ENCODE measurements at places on chromosomes 12 and 14.

DNA sequence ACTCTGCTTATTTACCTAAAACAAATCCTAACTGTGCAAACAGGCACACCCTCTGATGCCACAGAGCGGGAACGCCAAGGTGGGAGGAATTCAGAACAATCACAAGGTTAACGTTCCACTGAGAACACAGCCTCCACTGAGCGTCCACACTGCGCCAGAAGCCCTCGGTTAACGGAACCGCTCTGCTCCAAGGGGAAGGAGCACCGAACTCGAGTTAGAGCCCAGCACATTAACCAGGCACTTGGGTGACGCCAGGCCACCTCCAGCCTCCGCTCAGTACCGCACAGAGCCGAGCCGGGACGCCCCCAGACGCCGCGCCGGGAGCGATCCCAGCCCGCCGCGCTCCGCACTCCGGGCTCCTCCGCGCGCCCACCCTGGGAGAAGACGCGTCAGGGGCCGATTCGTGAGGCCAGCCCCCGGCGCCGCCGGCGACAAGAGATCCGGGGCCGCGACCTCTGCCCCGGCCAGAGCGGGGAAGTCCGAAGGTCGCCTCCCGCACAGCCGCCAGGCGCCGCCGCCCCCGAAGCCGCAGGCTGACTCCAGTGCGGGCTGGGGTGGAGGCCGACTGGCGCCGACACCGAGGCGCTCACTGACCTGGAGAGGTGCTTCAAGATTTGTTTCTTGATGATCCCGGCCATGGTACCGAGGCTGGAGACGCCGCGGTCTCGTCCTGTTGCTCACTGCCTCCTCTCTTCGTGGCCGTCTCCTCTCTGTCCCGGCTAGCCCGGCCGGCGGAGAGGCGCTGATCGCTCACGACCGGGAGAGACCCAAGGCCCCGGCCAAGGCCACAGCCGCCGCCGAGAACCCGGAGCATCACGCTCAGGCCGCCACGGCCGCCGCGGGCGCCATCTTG is 450 bp downstream of the BLTP3B start:
- DNase-seq: peak; percentile 57

DNA sequence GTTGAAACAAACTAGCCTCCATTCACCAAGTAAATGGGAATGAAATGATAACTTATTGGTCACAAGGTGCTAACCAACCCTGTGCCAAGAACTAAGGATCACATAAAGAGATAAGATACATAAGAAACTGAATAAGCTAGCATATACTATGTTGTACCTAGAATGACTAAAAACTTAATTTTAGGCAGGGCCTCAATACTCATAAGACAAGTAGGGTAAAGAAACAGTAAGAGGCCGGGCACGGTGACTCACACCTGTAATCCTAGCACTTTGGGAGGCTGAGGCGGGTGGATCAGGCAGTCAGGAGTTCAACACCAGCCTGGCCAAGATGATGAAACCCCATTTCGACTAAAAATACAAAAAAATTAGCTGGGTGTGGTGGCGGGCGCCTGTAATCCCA is 17.7 kb downstream of the GDF11 start:
- no peak for DNase-seq

DNA sequence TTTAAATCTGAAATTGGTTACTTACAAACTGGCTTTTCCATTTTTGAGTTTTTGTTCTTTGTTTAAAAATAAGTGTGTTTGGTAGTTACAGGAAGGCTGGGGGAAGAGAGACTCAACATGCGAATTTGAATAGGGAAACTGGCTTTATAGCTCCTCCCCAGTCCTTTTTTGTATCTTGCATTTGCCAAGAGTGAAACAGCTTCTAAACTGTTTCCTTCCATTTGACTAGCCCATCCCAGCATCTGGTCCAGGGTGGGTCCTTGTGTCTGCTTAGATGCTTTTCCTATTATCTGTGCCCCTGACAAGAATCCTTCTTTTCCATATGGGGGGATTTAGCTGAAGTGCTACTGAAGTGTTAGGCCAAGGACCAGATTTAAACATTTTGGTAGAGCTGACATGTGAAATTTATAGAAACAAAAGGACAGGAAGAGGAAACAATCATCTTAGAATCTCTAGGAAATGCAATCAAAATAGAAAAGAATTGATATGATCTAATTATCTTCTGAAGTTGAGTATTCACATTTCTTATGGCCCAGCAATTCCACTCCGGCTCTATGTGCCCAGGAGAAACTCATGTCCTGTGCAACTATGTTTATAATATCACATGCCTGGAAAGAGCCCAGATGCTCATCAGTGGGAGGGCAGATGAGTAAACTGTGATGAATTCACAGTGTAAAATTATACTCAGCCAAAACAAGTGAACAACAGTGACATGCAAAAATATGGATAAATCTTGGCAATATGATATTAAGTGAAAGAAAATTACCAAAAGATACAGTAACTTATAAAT is 7.4 kb downstream of the SMOC1 start:
- DNase-seq: no peak

DNA sequence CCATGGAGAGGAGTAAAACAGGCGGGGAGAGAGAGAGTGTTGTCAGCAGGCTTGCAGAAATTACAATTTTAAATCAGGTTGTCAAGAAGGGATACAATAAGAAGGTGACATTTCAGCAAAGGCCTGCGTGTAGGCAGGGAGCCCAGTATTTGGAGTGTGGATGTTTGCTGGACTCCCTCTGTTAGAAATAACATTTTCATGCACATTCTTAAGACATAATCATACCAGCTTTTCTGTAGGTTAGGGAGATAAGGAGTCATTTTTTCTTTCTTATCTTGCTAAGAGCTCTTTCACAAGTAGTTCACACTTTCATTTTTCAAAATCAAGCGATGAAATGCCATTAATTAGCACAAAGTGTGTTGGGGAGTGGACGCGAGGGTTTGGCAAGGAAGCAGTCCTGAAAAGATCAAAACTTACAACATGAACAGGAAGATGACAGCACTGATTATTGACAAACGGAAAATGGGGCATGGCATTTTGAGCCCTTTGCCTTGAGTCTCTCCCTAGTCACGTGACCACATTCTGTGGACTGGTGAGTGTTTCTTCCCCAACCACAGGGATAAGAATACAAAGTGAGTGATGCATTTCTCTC is 160.2 kb downstream of the DAD1 start:
- no peak for DNase-seq

- DNase-seq: no peak
These were observed 24.0 kb upstream of the SLC38A1 start for GRCh38 chr12:46292754-46293402.

DNA sequence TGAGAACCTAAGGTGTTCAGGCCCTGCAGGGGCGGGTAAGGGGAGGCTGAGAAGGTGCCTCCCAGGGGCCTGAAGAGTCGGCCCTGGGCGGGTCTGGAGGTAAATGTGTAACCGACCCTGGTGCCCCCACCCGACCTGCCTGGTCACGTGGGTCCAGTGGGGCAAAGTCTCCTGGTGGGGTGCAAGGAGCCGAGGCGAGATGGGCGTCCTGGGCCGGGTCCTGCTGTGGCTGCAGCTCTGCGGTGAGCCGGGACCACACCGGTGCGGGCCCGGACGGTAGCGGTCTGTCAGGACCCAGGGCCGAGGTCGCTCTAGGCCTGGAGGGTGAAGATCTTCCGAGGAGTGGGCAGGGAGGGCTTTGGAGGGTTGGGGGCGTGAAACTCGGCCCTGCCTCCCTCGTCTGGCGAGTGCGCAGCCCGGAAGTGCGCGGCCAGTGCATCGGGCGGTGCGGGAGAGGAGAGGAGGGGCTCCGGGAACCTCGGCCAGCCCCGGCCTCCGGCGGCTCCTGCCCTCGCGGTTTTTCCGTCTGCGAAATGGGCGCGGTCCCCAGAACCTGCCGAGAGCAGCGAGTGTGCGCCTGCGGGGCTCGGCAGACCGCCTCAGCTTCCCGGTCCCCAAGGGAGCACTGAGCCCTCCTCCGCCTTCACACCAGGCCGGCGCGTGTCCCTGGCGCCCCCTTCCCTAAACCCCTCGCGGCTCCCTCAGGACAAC is at the start of gene AMN:
Gene AMN (plus strand): TSS at position 174 of the 711 bp plus-strand sequence. CDS start 26 bp downstream, at position 200.
- DNase-seq: no peak

DNA sequence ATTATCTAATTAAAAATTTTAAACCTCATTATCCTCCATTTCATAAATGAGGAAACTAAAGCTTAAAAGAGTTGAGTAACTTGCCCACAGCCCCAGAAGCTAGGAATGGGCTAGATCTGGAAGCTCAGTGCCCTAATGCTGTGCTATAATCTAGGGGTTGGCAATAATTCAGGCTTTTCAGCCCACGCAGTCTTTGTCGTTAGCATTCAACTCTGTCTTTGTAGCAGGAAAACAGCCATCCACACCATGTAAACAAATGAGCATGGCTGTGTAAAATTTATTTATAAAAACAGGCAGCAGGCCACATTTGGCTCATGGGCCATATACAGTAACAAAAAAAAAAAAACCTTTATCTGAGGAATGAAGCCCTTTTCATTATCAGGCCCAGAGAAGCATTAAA is 92.4 kb upstream of the OVCH1 start:
- no peak for DNase-seq

GRCh38 chr14:73463411-73463810 is 5.1 kb upstream of the NUMB start:
- peak; percentile 11 for DNase-seq

DNA sequence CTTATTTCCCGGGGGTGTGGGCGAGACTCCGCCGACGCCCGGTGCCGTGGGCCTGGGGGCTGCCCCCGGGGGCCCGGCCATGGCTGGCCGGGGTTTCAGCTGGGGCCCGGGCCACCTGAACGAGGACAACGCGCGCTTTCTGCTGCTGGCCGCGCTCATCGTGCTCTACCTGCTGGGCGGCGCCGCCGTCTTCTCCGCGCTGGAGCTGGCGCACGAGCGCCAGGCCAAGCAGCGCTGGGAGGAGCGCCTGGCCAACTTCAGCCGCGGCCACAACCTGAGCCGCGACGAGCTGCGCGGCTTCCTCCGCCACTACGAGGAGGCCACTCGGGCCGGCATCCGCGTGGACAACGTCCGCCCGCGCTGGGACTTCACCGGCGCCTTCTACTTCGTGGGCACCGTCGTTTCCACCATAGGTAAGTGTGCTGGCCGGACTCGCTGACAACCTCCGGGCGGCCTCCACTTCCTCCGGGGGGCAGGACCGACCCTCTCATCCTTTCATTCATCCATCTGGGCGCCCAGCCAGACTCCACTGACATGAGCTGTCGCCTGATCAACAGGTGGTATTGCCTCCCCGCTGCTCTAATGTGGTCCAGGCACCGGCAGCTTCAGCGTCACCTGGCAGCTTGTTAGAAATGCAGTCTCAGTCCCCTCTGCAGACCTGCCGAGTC is 467 bp downstream of the KCNK13 start:
- DNase-seq: peak; percentile 8

- DNase-seq: no peak
These were observed 213.6 kb downstream of the ADGRD1 start for GRCh38 chr12:131167334-131167733.

DNA sequence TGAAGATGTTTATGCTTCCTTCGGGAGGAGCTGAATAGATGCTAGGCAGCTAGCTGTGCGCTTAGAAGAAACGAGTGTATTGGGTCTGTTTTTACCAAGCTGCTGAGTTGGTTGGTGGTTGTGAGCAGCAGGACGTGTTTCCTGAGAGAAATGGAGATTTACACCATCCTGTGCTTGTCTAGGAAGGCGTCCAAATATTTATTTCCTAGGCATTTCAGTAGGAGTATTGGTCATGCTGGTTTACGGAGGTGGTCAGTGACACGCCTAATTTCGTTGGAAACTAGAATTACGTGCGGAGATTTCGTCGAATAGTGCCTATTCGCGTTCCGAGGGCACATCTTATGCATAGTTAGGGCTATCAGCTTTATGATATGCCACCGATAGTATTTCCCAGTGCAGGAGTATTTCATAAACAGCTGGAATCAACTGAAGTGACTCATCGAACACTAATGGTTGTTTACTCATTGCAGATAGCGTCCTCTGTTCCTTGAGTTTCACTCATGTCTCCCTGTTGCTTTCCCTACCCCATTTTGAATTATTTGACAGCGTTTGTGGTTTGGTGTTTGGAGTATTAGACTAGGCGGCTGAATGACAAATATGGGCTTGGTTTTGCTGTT is 780 bp downstream of the TBC1D15 start:
- DNase-seq: no peak

DNA sequence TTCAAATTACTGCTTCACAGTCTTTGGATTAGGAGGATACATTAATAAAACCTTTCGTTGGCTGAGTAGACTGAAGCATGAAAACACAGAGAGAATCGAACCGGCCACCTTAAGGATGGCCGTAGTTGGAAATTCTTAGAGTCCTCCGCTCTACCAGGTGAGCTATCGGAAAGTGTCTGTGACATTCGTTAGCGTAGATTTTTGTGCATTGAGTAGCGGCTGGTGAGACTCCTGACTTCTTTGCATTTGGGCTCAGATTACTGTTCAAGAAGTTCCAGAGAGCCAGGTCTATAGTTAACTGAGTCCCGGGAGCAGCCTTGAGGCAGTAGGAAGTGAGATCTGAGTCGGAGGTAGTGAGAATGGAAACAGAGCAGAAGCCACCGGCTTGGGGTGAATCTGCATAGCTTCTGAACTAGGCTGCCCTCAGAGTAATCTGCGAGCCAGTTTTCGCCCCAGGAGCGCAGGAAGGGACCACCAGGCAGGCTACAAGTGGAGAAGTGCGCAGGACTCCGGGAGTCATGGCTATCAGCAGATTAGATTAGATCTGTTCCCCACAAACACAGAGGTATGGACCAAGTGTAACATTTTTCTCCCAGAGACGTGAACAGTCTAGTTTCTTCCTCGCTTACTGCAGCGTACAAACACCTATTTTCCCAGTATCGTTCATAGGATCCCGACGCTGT is 11.0 kb downstream of the OR6S1 start:
- DNase-seq: peak; percentile 31

DNA sequence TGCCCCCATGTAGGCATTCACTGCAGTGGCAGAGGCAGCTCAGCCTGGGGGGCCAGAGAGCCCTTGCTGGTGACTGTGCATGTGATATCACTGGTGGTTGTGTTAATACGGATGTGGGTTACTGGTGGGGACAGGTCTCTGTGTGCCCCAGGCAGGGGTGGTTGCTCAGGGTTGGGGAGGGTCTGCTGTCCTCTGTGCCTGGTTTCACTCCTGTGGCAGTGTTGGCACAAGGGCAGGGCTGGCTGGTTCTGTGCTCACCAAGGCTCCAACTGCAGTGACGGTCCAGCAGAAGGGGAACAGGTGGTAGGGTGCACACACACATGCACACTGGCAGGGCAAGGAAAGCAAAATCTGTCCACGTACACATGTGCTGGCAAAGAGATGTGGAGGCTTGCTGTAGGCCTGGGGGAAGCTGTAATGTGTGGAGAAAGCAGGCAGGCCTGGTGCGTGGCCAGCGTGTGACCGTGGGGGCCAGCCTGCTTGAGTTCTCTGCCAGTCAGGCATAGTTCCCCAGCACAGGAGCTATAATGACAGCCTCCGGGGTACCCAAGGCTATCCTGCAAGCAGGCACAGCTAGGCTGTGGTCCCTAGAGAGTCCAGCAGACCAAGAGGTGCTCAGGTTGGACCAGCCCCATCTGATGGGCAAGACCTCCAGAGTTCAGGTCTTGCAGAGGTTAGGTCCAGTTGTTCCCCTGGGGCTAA is 254.6 kb downstream of the FBXL14 start:
- DNase-seq: no peak

Measured in activated naive CD8-positive, alpha-beta T cell treated with anti-CD3 and anti-CD28 coated beads for 36 hours (primary cell).